Amygdala (tissue), 56 donors: ENCODE measurements at places on chromosomes 11 and 22.

DNA sequence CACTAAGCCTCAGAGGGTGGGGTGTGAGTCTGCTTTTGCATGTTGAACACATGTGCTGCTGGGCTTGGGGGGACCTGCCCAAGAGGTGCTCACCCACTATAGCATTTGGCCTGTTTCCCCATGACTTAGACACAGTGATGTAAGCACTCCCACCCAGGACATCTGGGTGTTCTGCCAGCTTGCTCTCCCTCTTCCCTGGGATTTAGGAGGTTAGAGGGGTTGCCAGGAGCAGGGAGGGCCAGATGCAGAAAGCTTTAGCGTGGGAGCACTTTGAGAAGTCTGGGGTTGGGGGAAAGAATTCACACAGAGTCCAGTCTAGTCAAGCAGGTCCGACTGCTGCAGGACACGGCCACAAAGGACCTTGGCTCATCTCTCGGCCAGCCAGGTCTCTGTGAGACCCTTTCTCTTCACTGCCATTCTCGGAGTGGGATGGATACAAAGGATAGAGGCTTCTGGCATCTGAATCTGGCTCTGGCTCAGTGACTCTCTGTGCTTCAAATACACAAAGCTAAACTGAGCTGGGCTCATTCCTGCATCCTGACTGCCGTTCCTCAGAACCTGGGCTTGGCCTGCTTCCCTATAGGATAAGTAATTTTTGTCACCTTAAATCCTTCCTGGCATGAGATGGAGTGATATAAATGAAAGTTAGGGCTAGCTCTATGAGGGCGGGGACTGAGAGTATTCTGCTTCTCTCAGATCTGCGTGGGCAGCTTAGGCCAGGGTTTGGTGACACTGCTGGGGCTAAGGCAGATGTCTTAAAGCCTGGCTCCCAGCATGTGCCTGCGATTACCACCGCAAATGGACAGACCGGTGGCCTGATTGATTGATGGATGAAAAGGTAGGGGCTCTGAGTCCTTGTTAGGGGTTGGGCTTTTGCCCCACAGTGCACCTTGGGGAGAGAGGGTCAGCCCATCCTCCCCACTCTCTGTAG lies 14.5 kb downstream of the USP2 start:
- DNase-seq, result no peak

DNA sequence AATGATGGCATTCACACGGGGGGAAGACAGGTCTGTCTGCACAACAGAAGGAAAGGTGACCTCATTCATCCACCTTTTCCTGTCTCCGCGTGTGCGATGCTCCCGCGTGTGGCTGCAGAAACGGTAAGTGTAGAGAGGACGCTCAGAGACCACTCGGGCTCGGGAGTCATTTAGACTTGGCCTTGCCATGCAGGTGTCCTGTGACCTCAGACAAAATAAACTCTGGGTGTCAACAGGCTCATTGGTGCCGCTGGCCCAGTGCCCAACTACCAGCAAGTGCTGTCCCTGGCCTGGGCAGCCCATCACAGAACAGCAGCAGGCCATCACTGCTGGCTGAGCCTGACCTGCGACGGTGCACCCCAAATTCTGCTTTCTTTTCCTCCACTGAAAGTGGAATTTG lies 48.1 kb upstream of the ARFGAP3 start:
- DNase-seq, result no peak

DNA sequence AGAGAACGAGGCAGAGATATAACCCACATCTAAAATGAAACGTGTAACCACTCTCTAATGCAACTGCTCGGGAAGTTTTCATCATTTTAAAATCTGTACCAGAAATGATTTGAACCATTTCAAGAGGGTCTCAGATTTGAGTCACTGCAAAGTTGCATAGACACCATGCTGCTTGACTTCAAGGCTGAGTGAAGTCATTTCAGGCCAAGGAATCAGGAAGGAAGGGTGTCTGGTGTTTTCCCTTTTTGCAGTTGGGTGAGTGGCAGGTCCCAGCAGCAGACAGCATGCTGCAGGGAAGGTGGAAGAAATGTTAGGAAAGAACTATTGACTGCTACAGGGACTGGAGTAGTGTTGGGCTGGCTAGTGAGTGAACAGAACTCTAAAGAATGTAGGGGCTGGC lies 16.5 kb downstream of the TANGO2 start:
- no peak for DNase-seq

DNA sequence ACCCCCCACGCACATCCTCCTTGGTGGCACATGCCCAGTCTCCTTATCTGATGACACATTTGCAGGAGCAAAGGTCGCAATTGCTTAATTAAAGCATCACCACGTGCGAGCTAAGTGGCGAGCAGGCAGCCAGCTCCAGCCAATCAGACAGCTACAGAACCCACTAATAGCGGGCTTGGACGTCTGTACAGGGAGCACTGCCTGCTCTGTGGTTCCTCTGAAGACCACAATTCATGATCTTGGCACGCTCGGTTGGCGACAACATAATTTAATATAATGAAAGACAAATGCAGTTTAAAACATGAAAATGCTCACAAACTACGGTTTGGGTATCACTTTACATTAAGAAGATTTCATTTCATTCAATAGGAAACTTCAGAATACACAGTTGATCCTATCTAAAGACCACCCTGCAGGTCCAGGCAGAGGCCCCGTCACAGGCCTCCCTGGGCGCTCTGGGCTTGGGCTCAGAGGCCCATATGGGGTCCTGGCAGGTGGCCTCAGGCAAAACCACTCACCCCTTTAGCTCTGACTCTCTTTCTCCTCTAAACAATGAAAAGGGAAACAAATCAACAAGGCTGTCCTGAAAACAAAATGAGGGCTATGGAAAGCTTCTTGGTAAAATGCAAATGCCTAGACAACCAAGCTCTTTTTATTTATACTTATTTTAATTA lies 10.4 kb downstream of the PACSIN2 start:
- no peak for DNase-seq

GRCh38 chr11:99069856-99070444 lies 49.2 kb downstream of the CNTN5 start:
- no peak for DNase-seq

GRCh38 chr11:17432002-17432401 lies 43.5 kb upstream of the KCNJ11 start:
- DNase-seq, result no peak

GRCh38 chr11:68146704-68147474 lies 25.7 kb upstream of the CHKA start:
- no peak for DNase-seq

- no peak for DNase-seq
These were observed 49.4 kb upstream of the PICALM start for GRCh38 chr11:86118253-86118652.

GRCh38 chr11:123856444-123856843 lies 29.0 kb downstream of the TMEM225 start:
- no peak for DNase-seq

GRCh38 chr22:28507896-28508295 lies 171.7 kb downstream of the TTC28 start:
- DNase-seq, result no peak

GRCh38 chr22:33513388-33514338 lies 406.6 kb downstream of the LARGE1 start:
- DNase-seq, result no peak

DNA sequence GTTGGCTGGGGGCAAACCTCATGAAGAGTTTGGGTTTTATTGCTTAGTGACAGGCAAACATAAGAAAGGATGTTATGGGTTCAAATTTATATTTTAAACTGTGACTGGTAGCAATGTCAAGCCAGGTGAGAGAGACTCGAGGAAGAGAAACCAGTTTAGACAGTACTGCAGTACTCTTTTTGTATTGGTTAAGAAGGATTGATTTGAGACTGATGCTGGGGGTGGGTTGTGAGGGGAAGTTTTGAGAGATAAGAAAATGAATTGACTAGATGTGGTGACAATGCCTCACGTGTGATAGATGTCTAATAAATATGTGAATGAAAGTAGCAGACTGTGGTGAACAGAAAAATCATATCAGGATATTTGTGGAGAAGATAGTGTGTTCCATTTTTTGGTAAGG lies 142.4 kb downstream of the DDX10 start:
- DNase-seq, result no peak

DNA sequence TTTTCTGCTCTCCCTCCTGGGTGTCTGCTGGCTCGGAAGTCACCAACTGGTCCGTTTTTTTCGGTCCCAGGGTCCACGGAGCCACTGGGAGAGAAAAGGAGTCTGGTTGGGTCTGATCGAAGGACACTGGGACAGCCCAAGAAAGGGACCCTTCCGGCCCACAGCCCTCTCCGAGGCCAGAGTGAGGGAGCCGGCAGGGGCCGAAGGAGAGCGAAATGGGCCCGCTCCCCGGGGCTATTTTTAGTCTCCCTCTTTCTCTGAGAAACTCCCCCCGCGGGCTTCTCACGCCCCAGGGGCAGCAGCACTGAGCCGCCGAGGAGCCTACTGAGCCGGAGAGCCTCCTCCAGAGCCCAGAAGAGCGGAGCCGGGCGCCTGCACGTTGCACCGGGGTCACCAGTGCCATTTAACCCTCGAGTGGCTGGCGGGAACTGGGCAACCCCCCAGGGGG lies 1.9 kb downstream of the ESAM start:
- no peak for DNase-seq

DNA sequence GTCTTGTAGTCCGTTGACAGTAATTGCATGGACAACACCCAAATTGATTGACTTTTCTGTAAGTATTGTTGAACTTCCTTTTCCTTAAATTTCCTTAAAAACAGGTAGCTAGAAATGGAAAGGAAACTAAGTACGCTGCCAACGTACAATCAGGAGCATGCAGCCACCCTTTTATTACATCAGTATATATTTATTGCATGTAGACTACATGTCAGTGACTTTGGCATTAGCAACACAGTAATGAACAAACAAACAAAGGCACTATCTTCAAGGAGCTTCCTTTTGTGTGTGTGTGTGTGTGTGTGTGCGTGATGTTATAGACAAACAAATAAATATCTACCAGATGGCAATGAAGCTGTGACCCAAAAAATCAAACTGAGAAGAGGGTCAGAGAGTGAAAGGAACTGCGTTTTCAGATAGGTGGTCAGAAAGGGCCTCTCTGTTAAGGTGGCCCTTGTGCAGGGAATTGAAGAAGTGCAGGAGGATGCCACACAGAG lies at the start of gene OR9Q1:
TSS of gene OR9Q1 (plus strand) at position 447 of the 497 bp plus-strand sequence. CDS start 155,564 bp downstream, outside the sequence.
- DNase-seq, result no peak

- DNase-seq, result no peak
These were observed 7.8 kb downstream of the TTC12 start for GRCh38 chr11:113322158-113322557.

GRCh38 chr11:15780382-15780781 lies 576.0 kb downstream of the SOX6 start:
- DNase-seq, result no peak

GRCh38 chr11:108223348-108224149 lies 682 bp downstream of the ATM start:
- DNase-seq, result no peak

DNA sequence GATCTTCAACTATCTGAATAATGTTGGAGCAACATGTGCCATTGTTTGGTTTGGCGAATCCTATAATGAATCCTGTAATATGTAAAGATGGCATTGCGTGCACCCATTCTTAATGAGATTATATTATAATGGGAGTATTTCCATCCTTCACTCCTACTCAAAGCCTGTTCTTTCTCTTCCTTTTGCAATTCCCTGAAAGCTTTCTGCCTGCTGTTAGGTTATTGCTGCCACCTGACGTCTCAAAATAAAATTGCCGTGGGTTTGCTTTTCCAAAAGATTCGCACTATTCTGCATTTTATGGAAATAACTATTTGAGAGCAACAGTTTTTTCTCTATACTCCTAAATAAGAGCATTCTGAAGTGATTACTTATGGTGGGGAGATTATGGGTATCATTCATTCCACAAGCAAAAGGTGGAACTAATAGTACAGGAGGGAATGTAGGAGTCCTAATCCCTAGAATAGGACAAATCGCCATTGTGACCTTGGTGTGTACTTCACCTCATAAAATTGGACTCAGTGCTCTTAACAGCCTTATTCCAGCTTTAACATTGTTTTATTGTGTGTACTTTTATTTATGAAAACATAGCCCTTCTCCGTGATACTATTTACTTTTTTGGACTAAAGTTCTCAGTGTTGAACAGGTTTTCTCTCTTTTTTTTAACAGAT lies 69.6 kb upstream of the ALKBH3 start:
- no peak for DNase-seq

DNA sequence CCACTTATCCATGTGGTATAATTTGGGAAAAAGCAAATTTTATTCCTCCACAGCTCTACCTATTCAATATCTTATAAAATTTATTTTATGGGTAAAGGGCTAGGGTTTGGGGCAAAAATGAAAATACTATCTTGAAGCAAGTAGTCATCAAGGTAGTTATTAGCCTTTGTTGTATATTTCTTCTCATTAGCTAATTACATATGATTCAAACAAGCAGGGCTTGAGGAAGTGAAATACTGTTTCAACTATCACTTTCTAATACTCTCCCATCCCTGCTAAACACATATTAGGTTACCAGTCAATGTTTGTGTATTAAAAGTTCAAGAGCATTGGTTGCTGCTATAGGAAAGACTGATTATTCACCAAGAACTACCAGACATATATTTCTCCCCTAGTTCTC lies 517.3 kb downstream of the METTL15 start:
- no peak for DNase-seq

DNA sequence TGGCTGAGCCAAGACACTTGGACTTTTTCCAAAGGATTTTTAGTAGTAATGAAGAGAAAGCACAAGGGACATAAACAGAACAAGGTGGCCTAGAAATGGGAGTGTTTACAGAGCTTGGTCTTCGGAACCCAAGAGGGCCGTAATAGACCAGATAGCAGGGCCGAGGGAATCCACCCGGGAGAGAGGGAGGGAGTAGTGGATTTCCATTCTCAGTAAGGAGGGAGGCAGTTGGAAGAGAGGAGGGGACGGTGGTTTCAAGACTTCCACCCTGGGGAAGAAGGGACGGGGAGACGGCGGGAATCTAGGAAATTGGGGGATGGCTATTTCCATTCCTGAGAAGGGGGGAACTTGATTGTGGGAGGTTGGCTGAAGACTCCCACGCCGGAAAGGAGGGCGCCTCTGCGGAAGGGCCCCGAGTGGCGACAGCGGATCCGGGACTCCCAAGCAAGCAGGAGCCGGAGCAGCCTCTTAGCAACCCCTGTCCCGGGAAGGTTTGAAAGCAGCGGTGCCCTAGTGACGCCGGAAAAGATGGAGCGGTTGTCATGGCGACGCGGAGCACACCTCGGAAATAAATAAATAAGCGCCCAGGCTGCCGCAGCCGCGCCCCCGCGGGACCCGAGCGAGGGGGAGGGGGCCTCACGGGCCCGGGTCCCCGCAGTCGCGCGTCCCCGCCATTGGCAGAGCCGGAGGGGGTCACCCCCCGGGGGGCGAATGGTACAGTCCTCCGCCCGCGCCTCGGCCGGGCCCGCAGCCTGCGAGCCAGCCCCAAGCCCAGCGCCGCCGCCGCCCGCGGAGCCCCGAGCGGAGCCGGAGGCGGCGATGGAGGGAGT lies 31.6 kb downstream of the EIF3F start:
- peak; percentile 55 for DNase-seq

- no peak for DNase-seq
These were observed 45.4 kb upstream of the SLC22A12 start for GRCh38 chr11:64545619-64546018.
